Non-pigmented ciliary epithelial cell (primary cell): ENCODE measurements at places on chromosomes 2 and 18.

DNA sequence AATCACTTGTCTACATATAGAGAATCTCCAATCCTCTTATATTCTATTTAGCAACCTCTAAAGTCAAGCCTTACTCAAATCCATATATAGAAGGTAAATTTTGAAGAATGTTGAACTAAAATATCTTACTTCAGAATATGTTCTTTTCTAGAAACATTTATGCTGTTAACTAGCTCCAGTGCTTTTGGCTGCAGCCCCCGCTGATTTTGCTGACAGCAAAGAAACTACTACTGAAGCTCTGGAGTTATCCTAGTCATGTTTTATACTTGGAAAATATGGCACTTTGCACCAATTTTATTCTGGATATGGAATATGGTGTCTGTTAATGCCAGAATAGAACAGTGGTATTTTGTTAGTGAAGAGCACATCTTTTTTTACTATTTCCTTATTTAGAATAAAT, 212.4 kb upstream of the FSIP2 start:
- no peak for DNase-seq

GRCh38 chr2:37912056-37912455, 13.0 kb upstream of the RMDN2 start:
- no peak for DNase-seq

- DNase-seq: no peak
These were observed 344.2 kb downstream of the ERBB4 start for GRCh38 chr2:212194396-212194795.

GRCh38 chr2:73386342-73386868, 769 bp downstream of the ALMS1 start:
- DNase-seq: no peak

DNA sequence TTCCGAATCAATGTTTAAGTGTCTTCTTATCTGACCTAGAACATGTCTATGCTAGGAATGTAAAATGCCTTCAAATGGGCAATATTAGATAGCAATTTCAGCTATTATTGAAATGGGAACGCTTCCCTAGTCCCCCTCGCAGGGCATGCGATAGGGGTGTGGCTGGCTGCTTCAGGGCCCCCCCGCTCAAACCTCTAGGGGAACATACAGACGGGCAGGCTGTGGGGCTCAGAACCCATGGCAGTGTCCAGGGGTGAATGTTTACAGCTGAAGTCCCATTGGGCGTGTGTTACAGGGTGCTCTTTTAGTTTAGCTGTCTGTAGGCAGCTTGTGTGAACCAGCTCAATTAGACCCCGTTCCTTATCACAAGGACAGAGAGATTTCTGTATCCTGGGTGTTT, 315.9 kb downstream of the DSEL start:
- DNase-seq: no peak

- no peak for DNase-seq
These were observed 349.4 kb upstream of the POU3F3 start for GRCh38 chr2:104504331-104505073.

- DNase-seq: no peak
These were observed 2.1 kb upstream of the PCBP1 start for GRCh38 chr2:70084973-70085710.

DNA sequence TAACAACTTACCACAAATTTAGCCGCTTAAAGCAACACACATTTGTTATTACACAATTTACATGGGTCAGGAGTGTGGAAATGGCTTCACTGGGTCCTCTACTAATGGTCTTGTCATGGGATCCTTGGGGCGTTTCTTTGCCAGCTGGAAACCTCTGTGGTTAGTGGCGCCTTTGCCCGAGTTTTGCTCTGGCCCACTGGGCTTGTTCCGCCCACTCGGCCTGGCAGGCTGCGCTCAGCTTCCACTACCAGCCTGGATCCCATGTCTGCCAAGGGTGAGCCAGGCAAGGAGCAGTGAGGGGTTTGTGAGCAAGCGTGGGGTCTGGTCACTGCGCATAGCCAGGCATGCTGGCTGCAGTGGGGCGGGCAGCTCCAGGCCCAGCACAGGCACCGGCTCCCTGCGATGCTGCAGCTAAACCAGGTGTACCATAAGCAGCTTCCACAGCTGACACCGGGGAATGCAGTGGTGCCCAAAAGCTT, 16.2 kb upstream of the MBD2 start:
- no peak for DNase-seq

GRCh38 chr2:167069855-167070254, 181.6 kb downstream of the XIRP2 start:
- no peak for DNase-seq

GRCh38 chr18:37769826-37770225, 204.2 kb upstream of the CELF4 start:
- DNase-seq: no peak

DNA sequence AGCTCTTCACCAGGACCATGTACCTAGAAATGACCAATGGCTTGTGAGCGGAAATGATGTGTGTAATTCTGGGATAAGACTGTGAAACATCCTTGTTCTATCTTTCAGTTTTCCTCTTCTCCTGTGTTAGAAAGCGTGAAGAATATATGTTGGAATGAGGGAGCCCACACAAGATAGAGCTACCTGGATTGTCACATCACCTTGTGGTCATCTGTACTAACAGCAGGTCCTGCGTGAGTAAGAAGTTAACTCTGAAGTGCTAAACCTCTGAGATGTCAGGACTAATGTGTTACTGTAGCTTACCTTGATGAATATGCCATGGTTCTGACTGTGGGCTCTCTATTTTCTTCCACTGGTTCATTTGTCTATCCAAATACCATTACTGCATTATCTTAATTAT, 75.6 kb downstream of the FASTKD2 start:
- DNase-seq: no peak

- DNase-seq: no peak
These were observed 167.2 kb downstream of the FBXO15 start for GRCh38 chr18:73980289-73980979.
